ENCODE measurements at places on chromosomes 16 and 17.

- no peak for DNase-seq
These were observed 892 bp downstream of the ABCC1 start for GRCh38 chr16:15950161-15950854.

GRCh38 chr16:85530370-85530739, 82.8 kb upstream of the GSE1 start:
- DNase-seq = no peak

- DNase-seq = no peak
These were observed 3.6 kb upstream of the USP7 start for GRCh38 chr16:8967132-8967821.

GRCh38 chr16:19749571-19750080, 31.6 kb downstream of the IQCK start:
- no peak for DNase-seq

GRCh38 chr16:8849411-8850011, 19.3 kb downstream of the CARHSP1 start:
- DNase-seq = no peak

GRCh38 chr17:31738996-31739699, 119.9 kb downstream of the COPRS start:
- no peak for DNase-seq

- DNase-seq = no peak
These were observed 16.4 kb downstream of the ITGAL start for GRCh38 chr16:30488764-30489605.

DNA sequence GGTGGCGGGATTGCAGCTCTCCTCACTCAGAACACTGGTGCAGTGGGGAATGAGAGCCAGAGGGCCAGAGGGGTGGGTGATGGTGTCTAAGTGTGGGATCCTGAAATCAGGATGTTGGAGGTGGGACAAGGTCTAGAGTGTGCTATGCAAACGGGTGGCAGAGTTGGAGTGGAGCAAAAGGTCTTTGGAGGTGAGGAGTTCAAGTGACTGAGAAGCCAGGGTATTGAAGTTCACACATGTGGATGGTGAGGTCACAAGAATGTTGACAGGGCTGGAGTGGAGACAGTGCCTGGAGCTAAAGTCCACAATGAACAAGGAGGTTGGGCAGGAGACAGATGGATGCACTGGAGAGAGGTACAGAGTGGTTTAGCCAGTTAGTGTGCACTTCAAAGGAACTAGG, 38.3 kb upstream of the MAP3K14 start:
- DNase-seq = no peak

DNA sequence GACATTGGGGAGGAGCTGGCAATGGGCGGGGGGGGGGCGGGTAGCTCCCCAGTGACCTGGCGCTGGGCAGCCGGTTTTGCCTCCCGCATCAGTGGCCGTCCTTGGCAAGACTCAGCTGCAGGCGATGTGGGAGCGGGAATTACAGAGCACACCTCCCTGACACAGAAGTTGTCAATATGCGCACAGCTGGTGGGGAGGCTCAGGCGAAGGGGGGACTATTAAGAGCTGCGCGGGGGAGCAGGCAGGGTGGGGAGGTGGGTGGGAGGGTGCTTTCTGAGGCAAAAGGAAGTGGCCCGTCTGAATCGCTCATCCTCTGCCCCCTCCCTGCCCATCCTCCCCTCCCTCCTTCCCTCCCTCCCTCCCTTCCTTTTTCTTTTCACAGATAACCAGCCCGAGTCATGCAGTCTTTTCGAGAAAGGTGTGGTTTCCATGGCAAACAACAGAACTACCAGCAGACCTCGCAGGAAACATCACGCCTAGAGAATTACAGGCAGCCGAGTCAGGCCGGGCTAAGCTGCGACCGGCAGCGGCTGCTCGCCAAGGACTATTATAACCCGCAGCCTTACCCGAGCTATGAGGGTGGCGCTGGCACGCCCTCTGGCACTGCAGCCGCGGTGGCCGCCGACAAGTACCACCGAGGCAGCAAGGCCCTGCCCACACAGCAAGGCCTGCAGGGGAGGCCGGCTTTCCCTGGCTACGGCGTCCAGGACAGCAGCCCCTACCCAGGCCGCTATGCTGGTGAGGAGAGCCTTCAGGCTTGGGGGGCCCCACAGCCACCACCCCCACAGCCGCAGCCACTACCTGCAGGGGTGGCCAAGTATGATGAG, 44.0 kb downstream of the SREBF1 start:
- no peak for DNase-seq

DNA sequence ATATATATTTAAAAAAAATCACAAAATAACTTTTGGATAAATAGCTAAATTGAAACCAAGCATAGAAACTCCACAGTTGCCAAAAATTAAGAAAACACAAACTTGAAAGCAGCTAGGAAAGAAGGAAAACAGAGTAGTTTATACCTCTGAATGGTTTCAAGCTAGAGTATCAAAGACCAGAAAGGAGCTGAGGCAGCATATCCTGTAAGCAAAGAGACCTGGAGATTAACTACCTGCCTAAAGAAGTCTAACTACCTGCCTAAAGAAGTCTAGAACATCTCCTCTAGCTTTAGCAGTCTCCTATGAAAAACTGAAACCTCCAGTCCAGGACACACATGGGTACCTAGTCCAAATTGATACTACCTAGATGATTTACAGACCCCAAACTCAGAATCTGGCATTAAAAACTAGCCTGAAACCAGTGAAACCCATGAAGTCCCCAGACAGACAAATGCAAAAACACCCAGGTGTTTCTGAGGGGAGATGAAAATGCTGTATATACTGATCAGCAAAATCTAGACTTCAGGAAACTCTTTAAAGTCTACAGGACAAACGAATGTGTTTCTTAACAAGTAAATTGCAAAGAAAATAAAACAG, 17.6 kb downstream of the APPBP2 start:
- DNase-seq = no peak

GRCh38 chr16:57477531-57478202, 8.6 kb downstream of the DOK4 start:
- DNase-seq = no peak

GRCh38 chr17:21214777-21215541, 998 bp upstream of the TMEM11 start:
- no peak for DNase-seq
